ENCODE measurements at places on chromosomes 3 and 15.

- peak; percentile 98 for DNase-seq
These were observed at the start of gene ARL13B for GRCh38 chr3:93979850-93980676. Gene ARL13B (plus strand): TSS chr3:93980155. CDS start chr3:93980424, 269 bp downstream.

DNA sequence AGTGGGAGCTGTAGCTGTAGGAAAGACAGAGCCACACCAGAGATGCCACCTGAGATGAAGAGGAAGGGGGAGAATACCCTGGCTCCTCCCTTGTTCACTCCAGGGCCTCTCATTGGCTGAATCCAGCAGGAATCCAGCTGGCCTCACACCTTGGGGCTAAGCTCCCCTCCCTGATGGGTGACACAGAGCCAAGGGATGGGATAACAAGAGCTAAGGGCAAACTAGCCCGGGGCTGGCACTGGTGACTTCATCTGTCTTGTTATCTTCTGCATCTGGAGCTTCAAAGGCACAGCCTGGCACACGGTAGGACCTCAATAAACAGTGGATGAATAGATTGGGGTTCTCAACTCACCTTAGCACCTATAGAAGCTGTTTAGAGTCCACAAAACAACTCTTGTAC lies 13.8 kb upstream of the GATA2 start:
- no peak for DNase-seq

GRCh38 chr3:195116407-195117185 lies 154.4 kb downstream of the XXYLT1 start:
- DNase-seq, result no peak

DNA sequence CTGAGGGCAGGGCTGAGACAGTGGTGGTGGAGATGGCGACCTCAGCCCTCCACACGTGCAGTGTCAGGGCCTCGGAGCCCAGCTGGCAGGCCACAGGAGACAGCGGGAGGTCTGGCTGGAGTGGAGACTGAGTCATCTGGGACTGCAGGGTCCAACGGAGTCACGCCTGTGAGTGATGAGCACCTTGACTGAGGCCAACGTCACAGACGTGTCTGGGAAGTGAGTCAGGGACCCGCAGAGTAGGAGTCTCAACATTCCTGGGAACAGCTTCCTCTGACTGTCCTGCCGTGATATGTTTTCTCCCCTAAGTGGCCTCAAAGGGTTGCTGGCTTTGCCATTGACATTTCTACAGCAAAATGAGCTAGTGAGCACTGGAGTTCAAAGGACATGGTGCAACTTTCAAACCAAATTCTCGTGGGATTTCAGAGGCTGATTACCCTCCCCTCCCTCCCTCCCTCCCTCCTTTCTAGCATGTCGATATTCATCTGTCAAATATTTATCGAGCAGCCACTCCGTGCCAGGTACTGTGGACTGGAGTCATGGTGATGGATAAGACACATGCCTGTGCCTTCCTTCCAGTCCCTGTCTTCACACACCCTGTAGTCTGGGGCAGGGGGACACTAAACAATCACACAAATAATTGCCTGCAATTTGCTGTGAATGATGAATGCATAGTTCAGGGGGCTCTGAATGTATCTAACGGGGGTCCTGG lies 53.3 kb upstream of the AMOTL2 start:
- DNase-seq, result no peak

GRCh38 chr15:37135225-37135624 lies 34.9 kb upstream of the MEIS2 start:
- no peak for DNase-seq

- peak; percentile 75 for DNase-seq
These were observed 817 bp downstream of the USP3 start for GRCh38 chr15:63504979-63505841.

Data from HL-60 (cell line).